AG10803 (cell line): ENCODE measurements at places on chromosomes 2 and 18.

GRCh38 chr18:79896738-79897137 lies 54.7 kb downstream of the SLC66A2 start:
- DNase-seq, result no peak

- no peak for DNase-seq
Observed at GRCh38 chr2:207819021-207819797, 49.5 kb upstream of the FZD5 start.

GRCh38 chr2:59093571-59093970 lies 852.4 kb upstream of the FANCL start:
- DNase-seq, result no peak

- peak; percentile 88 for DNase-seq
Observed at GRCh38 chr2:216545359-216545758, 46.7 kb downstream of the RPL37A start.

DNA sequence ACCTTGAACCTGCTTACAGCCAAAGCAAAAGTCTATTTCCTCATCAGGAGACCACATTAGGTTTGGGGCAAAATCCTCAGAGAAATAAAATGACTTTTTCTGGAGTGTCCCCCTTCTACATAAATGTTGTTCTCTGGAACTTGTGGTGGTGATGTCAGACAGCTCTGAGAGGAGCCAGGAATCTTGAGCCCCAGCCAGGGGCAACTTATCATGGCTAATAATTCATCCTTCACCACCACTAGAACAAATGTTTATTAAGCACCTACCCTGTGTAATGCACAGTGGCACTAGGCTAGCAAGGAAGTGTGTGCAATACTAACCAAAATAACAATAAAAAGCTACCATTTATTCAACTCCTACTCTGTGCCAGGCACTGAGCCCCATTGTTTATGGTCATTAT lies 9.0 kb upstream of the BMP10 start:
- DNase-seq, result no peak

- DNase-seq, result peak; percentile 70
Observed at GRCh38 chr18:28045176-28045810, 131.6 kb downstream of the CDH2 start.

GRCh38 chr2:1676091-1676912 lies 68.0 kb downstream of the PXDN start:
- no peak for DNase-seq

GRCh38 chr2:235990344-235990743 lies 177.8 kb downstream of the GBX2 start:
- no peak for DNase-seq

DNA sequence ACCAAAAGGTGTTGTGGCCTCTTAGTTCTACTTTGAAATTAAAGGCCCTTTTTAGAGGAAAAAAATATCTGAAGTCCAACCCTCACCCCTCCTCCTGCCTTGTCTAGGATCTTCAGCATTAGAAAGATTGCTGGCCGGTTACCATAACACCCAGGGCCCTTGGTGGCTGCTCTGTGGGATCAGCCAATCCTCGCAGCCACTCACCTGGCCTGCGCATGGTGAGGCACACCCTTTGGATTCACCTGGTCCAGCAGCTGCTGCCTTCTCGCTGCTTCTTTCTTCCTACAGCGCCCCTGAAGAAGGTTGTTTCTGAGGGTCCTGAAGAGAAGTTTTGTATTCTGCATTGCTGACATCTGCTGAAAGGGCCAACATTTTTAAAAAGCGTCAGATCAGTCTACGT lies 25.2 kb downstream of the DYTN start:
- DNase-seq, result no peak

GRCh38 chr2:41782306-41783158 lies 265.3 kb upstream of the PKDCC start:
- DNase-seq, result peak; percentile 25

- no peak for DNase-seq
Observed at GRCh38 chr2:211396815-211397214, 840.4 kb downstream of the CPS1 start.

- no peak for DNase-seq
Observed at GRCh38 chr2:39424951-39425350, 12.1 kb downstream of the MAP4K3 start.

- no peak for DNase-seq
Observed at GRCh38 chr2:31920962-31921361, 89.8 kb downstream of the MEMO1 start.

DNA sequence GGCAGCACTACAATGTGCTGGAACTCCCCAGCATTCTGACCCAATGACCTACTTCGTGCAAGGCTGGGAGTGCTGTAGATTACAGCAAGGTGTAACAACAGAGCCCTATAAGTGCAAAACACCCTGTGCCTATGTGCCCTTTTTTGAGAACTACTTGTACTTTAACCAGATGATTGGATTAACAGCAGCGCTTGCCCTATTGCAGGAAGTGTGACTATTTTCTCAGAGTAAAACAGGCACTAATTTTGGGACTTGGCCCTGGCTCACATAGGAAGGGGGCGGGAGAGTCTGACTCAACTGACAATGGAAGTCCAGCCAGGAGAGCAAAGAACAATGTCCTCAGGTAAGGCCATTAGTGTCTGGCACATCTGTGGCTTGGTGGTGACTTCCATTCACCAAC lies 35.6 kb upstream of the RNF125 start:
- DNase-seq, result no peak

DNA sequence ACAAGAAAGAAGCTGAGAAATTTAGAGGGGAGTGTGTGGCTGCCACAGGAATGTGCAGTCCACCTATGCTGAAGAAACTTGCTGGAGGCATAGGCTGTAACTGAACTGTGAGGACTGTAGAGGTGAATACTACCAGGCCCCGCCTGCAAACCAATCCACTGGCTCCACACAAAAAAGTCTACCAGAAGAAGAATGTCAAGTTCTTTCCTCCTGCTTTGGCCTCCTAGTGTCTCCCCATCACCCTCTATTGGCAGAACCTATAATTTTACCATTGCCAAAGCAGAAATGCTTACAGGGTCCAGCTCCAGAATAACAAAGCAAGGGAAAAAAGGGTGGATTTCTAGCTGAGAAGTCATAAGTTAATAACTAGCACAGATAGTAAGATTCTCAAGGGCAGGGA lies 5.9 kb upstream of the ATP5MC3 start:
- no peak for DNase-seq

DNA sequence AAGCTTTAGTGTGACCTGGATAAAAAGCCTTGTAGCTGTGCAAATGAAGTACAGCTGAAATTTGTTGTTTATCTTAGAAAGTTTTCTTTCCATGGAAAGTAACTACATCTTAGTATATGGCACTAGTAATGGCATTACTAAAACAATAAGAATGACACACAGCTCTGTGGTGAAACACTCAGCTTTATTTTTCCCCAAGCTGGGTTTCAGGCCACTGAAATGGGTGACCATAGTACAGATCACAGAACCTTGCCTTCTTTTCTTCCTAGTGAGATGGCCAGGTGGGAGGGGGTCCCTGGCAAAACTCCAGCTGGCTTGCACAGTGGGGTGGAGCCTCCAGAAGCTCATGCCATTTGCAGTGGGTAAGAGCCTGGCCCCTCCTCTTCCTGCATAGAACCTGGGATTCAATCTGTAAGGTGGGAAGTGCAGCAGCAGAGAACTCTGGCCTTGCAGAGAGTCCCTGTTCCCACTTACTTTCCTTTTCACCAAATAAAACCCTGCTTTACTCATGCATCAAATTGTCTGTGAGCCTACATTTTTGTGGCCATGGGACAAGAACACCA lies 17.6 kb upstream of the GRP start:
- DNase-seq, result no peak
